ENCODE measurements at places on chromosomes 2 and 18.
A peak's percentile ranks its signal among the peaks of the same experiment; 100 is the strongest.

GRCh38 chr18:56639104-56639381, 651 bp upstream of the TXNL1 start:
- no peak for DNase-seq

GRCh38 chr2:85649201-85650190, 18.5 kb downstream of the SFTPB start:
- DNase-seq, result no peak

GRCh38 chr2:126510960-126511359, 145.0 kb upstream of the GYPC start:
- no peak for DNase-seq

DNA sequence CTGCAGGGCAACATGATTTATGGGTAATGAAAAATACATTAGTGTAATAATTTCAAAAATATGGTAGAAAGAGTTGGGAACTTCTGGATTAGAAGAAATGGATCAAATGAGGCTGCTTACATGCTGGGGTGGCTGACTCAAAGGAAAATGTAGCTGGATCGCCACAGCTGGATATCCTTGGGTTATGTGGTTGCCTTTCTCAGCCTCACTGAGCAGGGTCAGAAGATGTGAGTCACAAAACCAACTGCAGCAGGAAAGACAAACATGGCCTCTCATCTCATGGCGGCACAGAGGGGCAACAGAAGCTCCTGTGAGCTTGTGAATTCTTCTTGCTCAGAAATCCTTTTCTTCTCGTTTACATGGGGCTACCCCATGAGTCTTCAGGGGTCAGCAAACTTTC, 317.1 kb upstream of the SPRED2 start:
- DNase-seq, result no peak

GRCh38 chr2:188291617-188292347, at the start of gene GULP1:
Gene GULP1, plus strand, starts transcription at chr2:188291874. Its CDS starts 185,829 bp downstream, at chr2:188477703.
- peak; percentile 74 for DNase-seq

- no peak for DNase-seq
Measured at GRCh38 chr2:206802654-206803514, 37.5 kb downstream of the FASTKD2 start.

GRCh38 chr18:31101183-31102024, 817 bp downstream of the DSC2 start:
- no peak for DNase-seq

DNA sequence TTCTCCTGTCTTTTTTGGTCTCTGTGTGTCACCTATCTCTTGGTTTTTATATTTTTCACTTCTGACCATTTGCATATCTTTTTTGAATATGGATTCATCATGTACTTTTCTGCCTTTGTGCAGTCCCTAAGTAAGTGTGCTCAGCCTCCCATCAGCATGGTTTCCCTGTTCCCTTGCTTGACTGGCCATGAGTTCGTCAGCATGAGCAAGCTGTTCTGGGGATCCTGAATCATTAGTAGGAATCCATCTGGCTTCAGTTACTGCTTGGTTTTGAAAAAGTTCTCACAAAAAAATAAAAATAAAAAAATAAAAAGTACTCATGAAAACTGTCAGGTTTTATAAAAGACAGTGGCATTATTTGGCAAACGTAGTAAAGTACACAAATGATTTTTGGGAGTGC, 144.1 kb downstream of the NCOA1 start:
- DNase-seq, result no peak

DNA sequence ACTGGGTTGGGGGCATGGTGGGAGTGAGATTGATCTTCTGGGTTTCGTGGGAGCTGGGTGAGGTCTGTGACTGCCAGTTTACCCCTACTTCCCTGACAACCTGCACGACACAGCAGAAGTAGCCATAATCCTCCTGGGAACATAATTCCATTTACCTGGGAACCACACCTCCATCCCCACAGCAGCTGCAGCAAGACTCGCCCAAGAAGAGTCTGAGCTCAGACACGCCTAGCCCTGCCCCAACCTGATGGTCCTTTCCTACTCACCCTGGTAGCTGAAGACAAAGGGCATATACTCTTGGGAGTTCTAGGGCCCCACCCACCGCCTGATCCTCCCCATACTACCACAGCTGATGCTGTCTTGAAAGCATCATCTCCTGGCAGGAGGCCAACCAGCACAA, 43.8 kb downstream of the FLACC1 start:
- DNase-seq, result no peak

DNA sequence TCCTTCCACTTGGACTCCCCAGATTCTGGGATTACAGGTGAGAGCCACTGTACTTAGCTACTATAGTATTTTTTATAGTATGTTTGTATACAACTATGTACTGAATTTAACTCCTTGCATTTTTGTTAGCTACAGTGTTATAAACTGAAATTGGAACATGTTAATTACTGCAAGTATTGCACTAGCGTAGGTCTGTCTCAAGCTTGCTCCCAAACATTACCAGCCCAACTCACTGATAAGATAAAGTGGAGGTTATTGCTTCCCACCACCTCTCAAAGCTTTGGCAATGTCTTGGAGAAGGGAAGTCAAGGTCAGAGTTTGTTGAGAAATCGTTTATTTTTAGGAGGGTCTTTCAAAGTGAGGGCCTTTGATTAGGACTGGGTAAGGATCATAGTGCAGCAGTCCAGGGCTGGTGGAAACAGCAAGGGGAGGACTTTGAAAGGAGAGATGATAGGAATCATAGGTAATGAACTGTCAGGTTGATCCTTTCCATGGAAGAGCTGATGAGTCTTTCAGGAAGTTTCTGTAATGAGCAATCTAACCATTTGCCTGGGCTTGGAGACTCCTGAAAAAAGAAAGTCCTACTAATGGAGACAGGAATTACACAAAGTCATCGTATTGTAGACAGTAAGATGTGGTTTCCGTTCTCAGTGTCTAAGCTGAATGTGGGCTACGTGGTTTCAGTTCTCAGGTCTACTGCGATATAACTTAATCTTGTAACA, 257.1 kb downstream of the MYO3B start:
- no peak for DNase-seq

- no peak for DNase-seq
Measured at GRCh38 chr2:95158891-95159619, 593 bp downstream of the ZNF514 start.

DNA sequence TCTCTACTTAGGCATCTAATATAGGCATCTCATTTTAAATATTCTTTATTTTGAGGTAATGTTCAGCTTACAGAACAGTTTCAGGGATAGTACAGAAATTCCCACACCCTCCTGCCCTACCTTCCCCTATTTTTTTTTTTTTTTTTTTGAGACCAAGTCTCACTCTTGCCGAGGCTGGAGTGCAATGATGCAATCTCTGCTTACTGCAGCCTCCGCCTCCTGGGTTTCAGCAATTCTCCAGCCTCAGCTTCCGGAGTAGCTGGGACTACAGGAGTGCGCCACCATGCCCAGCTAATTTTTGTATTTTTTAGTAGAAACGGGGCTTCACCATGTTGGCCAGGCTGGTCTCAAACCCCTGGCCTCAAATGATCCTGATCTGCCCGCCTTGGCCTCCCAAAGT, 97.6 kb downstream of the EPB41L5 start:
- no peak for DNase-seq

Data from NCI-H460 (cell line).